SW 1271 (cell line): ENCODE measurements at places on chromosomes 7 and 10.

GRCh38 chr10:110057456-110057855, 49.7 kb downstream of the ADD3 start:
- no peak for DNase-seq

DNA sequence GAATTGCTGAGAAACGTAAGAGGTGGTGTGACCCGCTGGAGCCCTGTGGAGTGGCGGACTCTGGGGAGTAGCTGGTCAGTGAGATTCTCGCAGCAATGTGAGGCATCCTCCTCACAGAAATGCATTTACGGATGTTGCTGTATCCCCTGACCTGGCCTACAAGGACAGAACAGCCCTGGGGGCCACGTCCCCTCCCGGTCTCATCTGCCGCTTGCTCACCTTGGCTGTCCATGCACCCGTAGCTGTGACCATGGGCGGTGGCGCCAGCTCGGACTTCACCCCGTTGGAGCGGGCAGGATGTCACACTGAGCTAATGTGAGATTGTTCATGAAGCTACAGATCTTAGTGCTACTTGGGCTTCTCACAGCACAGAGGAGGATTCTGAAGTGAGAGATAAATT, 193.8 kb downstream of the EBF3 start:
- DNase-seq, result no peak

- no peak for DNase-seq
Observed at GRCh38 chr7:81327468-81328266, 408.8 kb upstream of the SEMA3C start.

DNA sequence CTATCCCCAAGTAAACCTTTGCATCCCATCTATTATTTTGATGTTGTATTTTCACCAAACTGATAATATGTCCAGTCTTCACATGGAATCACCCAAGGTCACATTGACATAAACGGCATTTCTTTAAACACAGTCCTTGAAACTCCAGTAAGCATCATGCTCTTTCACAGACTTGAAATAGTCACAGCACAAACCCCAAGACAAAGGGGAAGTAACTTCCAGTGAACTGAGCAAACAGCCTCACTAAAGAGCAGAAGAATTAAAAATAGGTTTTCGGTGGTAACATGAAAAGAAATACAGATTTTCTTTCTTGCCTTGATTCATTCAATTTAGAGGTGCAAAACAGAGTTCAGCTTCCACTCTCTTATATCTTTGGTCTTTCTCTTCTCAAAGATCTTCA, 253.7 kb downstream of the SFMBT2 start:
- DNase-seq, result no peak

GRCh38 chr7:39272111-39272510, 294.1 kb upstream of the YAE1 start:
- DNase-seq, result no peak

DNA sequence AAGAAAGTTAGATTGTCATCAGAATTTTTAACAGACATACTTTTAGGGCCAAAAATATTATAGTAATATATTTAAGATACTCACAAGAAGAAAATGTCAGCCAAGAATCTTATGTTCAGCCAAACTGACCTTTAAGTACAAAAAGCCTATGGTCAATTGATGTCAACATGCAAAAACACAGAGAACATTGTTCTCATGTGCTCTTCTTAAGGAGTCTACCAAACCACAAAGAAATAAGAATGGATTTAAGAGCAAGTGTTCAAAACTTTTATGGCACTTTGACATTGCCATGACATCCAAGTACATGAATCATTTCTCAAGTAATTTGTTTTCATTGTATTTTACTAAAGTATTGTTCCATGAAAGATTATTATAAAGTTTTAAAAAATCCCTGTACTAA, 180.4 kb downstream of the TMEM26 start:
- DNase-seq, result no peak

- no peak for DNase-seq
Observed at GRCh38 chr10:45374350-45375052, 485 bp downstream of the ALOX5 start.

DNA sequence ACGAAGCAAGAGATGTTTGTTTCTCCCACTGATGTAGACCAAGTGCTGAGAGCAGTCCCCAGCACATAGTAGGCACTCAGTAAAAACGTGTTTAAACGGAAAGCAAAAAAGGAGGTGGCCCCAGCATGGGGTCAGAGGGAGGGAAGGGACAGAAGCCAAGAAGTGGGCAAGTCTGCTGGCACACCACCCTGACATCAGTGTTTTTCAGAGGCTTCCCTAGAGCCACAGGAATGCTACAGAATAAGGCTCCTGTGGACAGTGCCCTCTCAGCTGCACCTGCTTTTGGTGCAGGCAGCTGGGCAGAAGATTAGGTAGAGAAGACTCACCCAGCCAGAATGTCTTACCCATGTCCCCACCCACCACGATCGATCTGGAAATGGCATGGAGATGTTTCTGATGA, 8.3 kb upstream of the ANKRD1 start:
- DNase-seq, result no peak

DNA sequence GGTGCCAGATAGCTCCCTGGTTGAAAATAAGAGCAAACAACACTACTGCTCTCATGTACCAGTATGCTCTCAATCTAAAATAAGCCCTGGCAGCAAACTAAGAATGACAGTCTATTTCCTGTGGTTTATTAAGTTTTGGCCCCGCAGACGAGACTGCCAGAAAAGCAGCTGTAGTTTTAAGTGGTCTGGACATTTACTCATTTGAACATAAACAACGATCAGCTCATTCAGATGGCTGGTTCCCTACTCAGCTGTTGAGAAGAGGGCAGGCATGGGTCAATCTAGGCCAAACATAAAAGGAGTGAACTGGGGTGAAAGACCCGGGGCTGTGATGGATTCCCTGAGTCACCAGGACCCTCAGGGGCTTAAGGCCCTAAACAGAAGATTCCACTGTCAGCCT, 4.5 kb downstream of the TRIL start:
- DNase-seq, result no peak

GRCh38 chr10:22042557-22043326, 39.2 kb upstream of the DNAJC1 start:
- DNase-seq, result no peak
